ENCODE measurements at places on chromosomes 6 and 20.

GRCh38 chr6:31821301-31822035 lies 6.1 kb upstream of the HSPA1B start:
- DNase-seq: peak; percentile 60

GRCh38 chr6:152846825-152847224 lies 96.2 kb downstream of the VIP start:
- no peak for DNase-seq

DNA sequence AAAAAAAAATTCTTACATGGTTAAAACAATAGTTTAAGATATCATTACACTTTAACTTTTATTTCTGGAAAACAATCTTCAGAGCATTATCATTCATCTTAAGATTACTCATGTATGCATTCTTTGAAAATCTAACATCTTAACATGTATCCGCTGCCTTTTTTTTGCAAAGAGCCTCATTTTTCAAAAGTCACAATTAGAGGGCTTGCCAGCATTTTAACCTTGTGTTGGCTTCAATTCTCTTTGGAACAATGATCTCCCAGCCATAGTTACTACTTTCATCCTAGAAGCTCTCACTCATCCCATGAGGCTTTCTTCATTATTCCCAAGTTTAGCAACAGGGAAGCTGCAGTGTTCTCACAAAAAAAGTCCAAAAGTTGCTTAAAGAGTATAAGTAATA lies 330.8 kb downstream of the BCKDHB start:
- no peak for DNase-seq

- no peak for DNase-seq
Measured at GRCh38 chr6:136410201-136411024, 120.8 kb upstream of the BCLAF1 start.

DNA sequence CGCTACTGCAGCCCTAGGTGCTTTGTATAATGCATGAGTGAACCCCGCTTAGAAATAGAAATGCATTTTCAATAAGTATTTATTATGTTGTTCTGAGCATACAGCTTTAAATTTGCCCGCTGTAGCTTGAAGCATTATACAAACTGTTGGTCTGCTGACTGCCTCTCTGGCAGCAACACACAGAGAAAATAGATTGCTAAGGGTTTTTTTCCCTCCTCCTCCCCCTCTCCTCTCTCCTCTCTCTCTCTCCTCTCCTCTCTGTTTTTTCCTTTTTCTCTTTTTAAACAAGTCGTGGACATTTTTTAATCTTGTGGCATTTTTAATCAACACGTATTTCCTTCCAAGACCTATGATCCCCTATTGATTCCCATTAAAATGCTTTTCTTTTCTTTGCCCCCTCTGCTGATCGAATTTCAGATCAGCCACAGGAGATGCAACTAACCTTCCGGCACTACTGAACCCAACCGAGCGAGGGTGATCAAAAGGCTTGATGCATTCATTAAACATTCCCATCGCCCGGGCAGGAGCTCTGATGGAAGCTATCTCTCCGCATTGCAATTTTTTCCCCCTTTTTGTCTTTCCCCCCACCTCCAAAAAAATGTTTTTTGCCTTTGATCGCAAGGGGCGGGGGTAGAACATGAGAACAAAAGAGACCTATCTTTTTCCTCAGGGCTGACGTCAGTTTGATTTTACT lies 90.7 kb upstream of the ARID1B start:
- peak; percentile 39 for DNase-seq

GRCh38 chr6:167120583-167120903 lies 2.4 kb upstream of the CCR6 start:
- no peak for DNase-seq

- DNase-seq: no peak
Measured at GRCh38 chr6:122412001-122412400, 12.5 kb downstream of the HSF2 start.

GRCh38 chr20:43725666-43726065 lies 1.1 kb downstream of the GTSF1L start:
- no peak for DNase-seq

GRCh38 chr6:154890874-154891273 lies 104.2 kb upstream of the TIAM2 start:
- no peak for DNase-seq

DNA sequence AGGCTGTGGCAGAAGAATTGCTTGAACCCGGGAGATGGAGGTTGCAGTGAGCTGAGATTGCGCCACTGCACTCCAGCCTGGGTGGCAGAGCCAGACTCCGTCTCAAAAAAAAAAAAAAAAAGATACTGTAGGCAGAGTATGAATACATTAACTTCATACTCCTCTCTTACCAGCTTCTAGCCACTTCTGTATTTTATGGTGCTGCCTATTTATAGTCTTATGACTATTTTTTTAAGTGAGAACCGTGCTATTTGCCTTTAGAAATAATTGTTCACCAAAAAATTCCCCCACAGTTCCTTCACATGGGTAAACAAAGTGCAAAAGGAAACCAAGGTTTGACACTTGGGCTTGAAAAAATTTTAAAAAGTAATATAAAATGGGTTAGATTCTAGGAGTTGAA lies 1.5 kb upstream of the SNRNP48 start:
- no peak for DNase-seq

GRCh38 chr6:71512256-71512655 lies 223.6 kb downstream of the OGFRL1 start:
- DNase-seq: no peak

DNA sequence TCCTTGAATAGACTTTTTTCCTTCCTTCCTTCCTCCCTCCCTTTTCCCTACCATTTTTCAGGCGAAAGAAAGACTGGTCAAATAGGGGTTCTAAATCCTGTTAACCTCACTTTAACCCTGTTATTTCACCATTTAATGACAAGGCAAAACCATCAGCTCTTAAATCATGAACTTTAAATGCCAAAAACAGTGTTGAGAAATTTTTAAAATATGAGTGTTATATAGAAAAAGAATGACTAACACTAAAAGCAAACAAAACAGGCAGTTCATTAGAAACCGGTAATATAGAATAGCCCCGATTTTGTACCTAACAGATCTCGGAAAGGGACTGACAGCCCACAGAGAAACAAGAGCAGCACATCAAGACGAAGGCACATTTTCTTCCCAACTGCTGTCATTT lies 57.4 kb upstream of the CEP85L start:
- DNase-seq: no peak

- no peak for DNase-seq
Measured at GRCh38 chr6:166318649-166319600, 10.7 kb upstream of the PRR18 start.

DNA sequence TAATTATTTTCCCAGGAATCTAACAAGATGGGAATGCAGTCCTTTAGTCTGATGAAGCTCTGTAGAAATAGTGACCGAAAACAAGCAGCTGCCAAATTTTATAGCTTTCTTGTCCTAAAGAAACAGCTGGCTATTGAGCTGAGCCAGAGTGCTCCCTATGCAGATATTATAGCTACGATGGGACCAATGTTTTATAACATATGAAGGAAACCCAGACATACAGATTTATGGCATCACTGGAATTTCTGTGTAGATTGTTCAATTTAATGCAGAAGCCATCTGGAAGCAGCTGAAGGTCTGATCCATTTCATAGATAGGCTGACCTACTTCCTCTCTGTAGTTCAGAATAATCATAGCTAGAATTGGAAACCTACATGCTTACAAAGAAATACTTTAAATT lies 11.8 kb upstream of the SNPH start:
- DNase-seq: no peak

Data from 8988T (cell line).